GM03348 (cell line): ENCODE measurements at places on chromosomes 1 and 21.
A peak's percentile ranks its signal among the peaks of the same experiment; 100 is the strongest.

GRCh38 chr1:75125161-75125726 lies 8.9 kb upstream of the LHX8 start:
- DNase-seq: peak; percentile 5

DNA sequence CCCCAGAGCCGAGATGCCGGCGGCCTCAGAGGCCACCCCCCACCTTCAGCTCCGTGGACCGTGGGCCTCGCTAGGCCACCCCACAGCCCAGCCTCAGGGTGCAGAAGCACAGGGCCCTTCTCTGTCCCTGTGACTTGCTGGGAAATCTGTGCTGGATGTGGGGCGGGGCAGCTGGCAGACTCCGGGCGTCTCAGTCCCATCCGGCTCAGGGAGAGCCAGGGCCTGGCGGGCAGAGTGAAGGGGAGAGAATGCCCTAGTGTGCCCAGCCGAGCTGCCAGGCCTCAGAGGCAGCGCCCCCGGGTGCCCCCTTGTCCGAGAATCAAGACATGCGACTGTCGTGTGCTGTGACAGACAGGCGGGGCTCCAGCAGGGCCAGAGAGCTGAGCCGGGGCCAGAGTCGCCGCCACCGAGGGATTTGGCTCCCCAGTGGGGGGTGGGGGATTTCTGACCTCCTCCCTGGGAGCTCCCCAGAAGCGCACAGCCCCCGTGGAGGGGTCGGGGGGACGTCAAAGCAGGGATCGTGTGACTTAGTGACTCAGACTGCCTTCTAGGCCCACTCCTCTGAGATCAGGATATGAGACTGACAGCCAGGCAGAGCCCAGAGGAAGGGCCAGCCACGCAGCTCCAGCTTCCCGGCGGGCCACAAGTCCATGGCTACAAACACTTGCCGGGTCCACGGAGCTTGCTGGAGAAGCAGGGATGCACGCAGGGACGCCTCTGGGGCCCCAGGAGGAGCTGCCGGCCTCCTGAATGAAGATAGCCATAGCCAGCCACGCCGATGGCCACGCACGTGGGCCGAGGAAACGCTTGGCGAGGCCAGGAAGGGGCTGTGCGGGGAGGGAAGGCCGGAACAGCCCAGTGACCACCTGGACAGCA lies 11.9 kb downstream of the COL6A1 start:
- DNase-seq: no peak

DNA sequence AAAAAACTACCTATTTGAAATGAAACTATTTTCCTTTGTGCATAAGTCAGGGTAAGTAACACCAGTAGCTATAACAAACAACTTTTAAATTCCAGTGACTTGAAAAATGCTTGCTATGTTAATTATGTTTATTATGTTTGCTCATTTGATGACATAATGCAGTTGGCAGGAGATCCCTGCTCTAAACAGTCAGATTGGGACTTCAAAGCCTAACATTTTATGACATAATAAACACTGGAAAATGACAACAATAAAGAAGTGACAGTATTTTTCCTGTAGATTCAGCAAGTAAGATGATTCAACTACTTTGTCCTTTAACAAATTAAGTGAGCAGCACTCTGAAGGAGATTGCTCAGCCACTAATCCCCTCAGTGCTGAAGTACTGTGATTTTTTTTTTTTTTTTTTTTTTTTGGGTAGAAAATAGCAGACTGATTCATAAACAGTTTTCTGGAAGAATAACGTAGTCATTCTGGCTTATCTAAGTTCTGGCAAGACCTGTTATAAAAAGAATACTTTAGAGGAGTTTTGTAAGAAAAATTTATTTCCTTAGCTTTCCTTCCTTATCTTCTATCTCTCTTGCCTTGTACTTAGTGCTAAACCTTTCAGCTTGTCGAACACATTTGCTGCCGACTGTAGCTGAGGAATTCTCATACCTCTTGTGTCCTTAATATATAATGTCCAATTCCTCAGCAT lies 207.2 kb downstream of the PTGER3 start:
- DNase-seq: peak; percentile 4

DNA sequence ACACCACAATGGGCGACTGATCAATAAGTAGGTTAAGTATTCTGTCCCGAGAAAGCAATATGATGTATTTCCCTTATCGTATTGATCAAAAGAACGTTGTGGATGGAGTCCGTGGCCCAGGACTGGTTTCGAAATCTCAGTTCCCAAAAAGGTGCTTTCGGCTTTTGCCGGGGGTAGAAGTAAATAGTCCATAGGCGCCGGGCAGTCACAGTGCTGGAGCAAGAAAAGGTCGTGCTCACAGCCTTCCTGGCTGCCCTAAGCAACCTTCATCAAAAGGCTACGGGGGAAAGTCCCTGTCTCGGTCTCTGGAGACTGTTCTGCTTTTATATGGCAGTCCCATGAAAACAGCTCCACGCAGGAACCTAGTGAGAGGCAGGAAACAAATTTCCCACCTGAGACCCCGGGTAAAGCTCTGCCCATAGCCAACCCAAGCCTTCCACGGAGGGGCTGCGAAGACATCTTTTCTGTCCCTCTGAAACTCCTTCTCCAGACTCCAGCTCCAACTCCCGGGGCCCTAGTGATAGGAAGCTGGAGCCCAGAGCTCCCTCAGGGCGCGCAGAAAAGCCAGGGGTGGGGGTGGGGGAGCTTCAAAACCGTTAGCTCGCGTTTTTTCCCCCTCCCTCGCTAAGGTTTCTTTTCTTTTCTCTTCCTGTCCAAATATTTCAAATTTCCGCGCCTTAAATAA lies 7.0 kb downstream of the CDKN2C start:
- DNase-seq: peak; percentile 71

GRCh38 chr1:15033264-15033663 lies 120.3 kb upstream of the TMEM51 start:
- no peak for DNase-seq
